ENCODE measurements at places on chromosomes 1 and 21.

- DNase-seq = no peak
These were observed 65.1 kb upstream of the DMRTA2 start for GRCh38 chr1:50488356-50488755.

GRCh38 chr1:40243351-40243750, 4.4 kb upstream of the TMCO2 start:
- DNase-seq = no peak

- no peak for DNase-seq
These were observed 111.0 kb downstream of the TAS1R2 start for GRCh38 chr1:18748435-18748834.

GRCh38 chr1:43552813-43553212, 22.1 kb downstream of the PTPRF start:
- no peak for DNase-seq

- no peak for DNase-seq
These were observed 29.5 kb downstream of the AK4 start for GRCh38 chr1:65177457-65177856.

- no peak for DNase-seq
These were observed 80.0 kb downstream of the DESI2 start for GRCh38 chr1:244732851-244733450.

- no peak for DNase-seq
These were observed 29.5 kb upstream of the GTF2B start for GRCh38 chr1:88920845-88921244.

- no peak for DNase-seq
These were observed 9.4 kb downstream of the OXCT2 start for GRCh38 chr1:39761557-39762260.

DNA sequence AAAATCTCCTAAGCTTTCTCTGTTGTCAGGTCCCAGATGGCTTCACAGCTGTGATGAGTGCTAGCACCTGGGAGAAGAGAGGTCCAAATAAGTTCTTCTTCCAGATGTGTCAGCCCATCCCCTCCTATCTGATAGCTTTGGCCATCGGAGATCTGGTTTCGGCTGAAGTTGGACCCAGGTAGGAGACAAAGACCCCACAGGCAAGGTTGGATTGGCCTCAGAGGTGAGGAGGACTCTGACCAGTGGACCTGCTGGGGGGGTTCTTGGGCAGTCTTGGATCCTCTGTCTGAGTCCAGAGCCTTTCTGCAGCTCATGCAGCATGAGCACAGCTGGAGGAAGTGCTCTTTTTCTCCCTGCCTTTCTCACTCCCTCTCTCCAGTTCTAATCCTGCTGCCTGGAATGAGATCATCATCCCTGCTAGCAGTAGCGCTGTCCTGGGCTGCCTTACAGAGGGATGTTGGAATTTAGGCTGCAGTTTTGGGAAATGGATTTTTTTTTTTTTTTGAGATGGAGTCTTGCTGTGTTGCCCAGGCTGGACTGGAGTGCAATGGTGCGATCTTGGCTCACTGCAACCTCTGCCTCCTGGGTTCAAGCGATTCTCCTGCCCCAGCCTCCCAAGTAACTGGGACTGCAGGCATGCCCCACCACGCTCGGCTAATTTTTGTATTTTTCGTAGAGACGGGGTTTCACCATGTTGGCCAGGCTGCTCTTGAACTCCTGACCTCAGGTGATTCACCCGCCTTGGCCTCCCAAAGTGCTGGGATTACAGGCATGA, 7.1 kb downstream of the RNPEP start:
- no peak for DNase-seq

DNA sequence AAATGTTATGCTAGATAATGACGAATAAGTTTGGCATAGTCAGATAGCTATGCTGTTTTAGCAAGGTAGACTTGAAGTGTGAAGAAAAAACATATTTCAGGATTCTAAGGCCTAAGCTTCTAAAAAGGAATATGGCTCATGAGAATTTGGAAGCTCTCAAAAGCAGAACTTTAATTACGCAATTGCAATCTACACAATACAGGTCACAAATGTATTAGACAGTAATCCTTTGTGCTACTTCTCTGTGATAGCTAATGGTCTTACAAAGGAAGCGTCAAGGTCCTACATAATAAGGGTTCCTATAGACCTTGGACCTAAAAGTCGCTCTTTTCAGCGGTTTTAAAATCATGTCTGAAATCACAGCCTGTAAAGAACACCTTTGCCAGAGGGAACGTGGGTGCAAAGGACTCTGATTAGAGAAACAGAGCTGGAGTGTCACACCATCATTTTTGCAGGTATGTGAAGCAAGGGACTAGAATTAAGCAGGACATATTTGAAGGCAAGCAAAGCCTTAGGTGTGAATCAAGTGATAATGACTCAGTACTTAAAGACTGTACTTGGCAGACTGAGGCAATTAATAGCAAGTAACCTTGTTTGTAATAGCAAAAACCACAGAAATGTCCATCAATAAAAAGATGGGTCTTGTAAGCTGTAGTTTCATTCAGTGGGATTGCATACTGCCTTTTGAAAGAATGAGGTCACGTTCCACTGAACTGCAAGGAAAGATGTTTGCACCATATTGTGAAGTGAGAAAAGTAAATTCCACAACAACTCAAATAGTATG, 420.2 kb downstream of the KCTD3 start:
- DNase-seq = no peak

GRCh38 chr1:184276416-184276815, 110.4 kb upstream of the C1orf21 start:
- no peak for DNase-seq

DNA sequence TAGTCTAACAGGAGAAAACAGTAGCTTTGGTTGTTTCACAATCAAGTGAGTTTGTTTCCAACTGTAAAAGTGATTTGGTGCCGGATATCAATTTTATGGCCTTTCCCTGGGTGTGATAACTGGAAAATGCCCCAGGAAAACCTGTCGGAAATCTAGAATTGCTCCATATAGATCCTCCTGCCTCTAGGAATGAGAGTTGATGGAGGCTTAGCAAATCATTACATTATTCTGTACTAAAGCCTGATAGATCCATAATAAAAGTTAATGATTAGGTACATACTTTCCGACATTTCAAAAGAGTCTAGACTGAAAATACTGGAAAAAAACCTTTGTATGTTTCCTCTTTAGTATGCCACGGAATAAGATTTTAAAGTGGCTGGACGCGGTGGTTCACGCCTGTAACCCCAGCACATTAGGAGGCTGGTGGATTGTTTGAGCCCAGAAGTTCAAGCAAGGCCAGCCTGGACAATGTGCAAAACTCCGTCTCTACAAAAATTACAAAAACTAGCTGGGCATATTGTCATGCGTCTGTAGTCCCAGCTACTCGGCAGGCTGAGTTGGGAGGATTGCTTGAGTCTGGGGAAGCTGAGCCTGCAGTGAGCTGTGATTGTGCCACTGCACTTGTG, 70.0 kb upstream of the SLC45A1 start:
- no peak for DNase-seq

DNA sequence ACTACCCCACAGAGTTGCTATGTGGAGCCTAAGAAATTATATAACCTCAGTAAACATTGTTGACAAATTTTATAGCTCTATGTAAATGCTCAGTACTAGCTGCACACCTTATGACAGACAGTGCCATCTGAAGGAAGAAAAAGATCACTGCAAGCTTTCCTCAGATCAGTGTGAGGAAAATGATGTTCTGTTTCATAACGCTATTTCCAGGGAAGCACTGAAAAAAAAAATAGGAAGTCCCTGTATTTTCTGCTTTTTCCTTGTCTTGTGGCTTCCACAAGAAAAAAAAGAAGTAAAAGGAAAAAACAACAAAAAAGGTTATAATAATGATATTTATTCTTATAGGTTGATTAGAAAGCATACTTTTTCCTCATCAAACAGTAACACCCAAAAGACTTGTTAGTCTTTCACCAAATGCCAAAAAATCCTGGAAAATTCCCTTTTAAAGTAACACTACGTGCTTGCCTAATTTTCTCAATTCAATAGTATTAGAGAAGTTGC, 23.2 kb downstream of the LYST start:
- no peak for DNase-seq

DNA sequence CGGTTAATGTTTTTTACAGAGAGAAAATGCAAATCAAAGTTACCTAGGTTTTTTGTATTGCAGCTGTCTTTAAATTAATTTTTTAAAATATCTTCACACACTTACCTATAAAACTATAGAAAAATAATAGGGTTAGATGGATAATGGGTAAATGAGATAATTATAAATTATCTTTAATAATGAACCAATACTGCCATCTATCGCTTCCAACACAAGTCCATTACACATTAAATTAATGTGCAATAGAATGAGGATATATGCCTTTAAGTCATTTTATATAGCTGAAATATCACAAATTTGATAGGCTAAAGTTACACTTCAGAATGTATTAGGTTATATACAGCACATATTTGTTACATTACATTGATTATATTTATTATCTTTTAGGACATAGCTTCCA, 2212.8 kb downstream of the MRPL39 start:
- DNase-seq = no peak

DNA sequence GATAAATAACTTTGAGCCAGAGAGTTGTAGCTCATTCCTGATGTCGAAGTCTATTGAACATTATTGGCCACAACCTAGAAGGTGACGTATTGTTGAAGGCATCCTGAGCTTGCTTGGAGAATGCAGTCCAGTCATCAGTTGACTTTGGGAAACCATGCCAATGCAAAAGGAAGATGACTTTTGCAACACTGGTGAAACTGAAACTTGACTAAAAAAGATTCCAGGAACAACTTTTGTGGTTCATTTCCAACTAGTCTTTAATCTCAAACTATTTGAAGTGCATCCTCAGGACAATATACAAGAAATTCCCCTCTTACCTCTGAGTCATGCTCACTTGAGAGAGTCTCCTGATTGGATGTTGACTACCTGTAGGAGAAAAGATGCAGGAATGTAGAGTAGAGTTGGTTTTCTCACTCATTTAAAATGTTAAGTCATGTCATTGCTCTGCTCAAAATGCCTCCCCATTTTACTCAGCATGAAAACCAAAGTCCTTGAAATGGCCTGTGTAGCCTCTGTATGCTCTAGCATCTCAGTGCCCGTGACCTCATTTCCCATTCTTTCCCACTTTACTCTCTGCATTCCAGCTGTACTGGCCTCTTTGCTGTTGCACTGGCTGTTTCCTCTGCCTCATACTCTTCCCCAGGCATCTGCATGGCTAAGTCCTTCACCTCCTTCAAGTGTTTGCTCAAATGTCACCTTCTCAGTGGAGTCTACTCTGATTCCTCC, 24.4 kb upstream of the LEPR start:
- no peak for DNase-seq

- DNase-seq = no peak
These were observed 849.8 kb downstream of the USP25 start for GRCh38 chr21:16579538-16579937.

DNA sequence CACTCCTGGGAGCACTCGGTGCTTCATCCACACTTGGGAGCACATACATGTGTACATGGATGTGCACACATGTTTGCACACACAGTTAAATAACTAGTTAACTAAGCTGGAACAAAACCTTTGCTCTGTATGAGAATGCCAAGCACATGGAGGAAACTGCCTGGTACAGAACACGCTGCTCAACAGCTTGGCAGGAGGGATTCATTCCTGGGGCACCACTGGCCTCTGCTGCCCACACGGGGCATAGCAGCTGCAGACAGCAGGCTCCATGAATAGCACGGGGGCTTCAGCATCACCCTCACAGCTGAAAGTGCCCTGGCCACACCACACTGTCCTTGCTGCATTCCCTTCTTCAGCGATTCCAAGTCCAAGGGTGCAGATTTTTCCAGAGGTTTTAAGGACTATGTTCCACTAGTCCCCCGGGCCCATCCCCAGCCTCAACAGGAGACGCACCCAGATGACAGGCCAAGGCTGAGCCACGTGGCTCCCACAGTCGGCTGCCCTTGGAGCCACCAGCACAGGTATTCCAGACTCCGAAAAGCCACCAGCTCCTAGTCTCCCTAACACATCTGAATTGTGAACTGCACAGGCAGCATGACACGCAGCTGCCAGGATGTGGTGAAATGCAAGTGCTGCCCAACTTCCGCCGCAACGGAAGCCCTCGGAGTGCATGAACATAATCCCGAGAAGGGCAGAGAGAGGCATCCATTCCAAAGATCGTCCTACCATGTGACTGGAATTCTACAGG, 16.9 kb downstream of the NPHP4 start:
- no peak for DNase-seq

DNA sequence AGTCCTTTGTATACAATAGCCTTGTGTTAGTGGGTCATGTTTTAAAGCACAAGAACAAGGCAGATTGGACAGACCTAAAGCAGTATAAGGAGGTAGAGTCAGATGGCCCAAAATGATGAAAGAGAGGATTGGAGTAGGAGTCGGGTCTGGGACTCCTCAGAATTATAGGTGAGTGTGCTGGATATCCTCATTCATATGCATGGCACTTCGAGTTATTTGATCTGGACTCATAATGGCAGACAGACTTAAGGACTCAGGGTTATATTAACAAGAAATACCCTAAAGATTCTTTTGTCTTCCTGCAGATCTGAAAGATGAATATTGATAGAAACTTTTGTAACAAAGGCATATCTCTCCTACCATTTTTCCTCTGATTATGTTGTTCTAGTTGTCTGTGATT, 92.7 kb downstream of the GABPA start:
- no peak for DNase-seq

DNA sequence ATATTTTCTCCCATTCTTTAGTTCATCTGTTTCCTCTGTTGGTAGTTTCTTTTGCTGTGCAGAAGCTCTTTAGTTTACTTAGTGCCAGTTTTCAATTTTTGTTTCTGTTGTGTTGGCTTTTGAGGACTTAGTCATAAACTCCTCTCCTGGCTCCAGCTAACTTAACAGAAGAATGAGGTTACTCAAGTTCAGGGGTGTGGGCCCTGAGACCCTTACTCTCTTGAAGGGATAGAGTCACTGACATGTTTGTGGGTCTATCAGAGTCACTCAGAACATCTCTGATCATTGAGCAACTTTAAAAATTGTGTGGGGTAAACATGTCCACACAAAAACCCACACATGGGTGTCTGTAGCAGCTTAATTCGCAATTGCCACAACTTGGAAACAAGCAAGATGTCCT, 14.2 kb downstream of the AGT start:
- no peak for DNase-seq

DNA sequence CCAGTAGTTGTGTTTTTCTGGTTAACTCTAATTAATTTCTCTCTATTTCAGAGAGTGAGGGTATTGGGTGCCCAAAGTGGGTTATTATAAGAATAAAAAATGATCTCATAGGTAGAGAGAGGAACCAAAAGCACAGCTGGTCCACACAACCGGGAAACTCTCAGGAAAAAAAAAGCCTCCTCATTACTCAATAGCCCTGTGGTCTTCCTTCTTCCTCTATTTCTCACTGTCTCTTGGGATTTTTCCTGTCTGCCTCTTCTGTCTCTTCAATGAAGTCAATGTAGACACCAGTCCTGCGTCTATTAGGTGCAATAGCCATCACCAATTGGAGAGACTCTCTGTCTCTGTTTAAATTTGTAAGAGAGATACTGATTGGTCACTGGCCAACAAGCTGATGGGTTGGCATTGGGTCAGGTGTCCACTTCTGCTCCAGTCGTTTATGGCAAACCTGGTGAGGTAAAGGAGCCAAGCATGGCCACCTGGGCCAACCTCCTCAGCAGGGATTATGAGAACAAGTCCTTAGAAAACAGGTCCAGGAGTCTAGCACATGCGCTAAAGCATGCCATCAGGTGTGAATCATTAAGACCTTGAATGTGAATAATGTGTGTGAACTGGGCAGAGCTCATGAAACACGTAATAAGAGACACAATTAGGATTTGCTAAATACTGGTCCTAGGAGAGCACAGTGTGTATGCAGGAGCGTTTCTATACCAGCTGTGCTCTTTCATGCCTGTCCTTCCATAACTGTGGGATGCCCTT, 443.0 kb upstream of the RUNX1 start:
- DNase-seq = no peak

GRCh38 chr1:159066108-159066507, 10.5 kb downstream of the AIM2 start:
- no peak for DNase-seq

GRCh38 chr1:77371396-77371795, 89.6 kb downstream of the AK5 start:
- DNase-seq = no peak
